ENCODE measurements at places on chromosomes 5 and 9.

DNA sequence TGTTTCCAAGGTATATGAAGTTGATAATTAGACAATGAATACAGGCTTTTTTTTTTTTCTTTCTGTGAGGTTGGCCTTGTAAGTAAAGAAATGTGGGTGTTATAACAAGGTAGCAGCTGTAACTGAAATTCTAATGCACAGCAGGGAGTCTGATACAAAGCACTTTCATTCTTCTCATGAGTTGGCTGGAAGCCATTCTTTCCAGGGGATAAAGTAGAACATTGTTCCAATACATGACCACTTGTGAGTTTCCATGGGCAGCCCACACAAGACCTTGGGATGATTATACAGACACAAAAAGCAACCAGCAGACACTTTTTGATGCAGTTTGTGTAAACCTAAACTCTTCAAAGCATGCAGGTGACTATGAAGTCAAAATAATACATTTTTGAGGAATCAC is 1785.9 kb upstream of the WWC1 start:
- no peak for DNase-seq

DNA sequence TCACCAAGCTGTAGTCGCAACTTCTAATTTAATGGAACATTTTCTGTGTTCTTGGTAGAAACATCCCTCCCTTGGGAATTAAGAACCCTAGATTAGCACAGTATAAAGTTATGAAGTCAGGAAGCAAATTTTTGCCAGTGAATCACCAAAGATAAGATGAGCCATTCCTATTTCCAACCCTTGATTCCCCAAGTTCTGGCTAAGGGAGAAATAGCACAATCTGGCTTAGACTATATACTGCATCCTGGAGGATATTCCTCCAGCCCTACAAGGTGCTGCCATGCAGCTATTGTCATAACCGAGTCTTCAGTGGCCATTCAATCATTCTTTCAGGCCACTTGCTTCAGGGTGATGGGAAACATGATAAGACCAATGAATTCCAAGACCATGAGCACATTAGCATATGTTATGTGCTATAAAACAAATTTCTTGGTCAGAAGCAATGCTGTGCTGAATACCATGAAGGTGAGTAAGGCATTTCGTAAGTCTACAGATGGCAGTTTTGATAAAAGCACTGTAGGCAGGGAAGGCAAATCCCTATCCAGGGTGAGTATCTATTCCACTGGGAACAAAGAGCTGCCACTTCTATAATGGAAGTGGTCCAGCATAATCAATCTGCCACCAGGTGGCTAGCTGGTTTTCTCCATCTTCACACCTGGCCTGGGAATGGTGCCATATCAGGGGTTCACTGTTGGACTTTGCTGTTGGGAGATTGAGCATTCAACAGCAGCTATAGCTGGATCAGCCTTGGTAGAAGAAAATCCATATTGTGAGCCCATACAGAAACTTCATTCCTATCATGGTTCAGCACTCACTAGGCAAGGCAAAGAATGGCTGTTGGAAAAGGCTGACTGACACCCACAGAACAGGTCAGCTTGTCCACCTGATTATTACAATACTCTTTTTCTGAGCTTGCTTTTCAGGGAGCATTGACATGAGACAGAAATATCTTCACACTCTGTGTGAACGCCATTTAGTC is 19.6 kb upstream of the ARL15 start:
- DNase-seq: no peak

DNA sequence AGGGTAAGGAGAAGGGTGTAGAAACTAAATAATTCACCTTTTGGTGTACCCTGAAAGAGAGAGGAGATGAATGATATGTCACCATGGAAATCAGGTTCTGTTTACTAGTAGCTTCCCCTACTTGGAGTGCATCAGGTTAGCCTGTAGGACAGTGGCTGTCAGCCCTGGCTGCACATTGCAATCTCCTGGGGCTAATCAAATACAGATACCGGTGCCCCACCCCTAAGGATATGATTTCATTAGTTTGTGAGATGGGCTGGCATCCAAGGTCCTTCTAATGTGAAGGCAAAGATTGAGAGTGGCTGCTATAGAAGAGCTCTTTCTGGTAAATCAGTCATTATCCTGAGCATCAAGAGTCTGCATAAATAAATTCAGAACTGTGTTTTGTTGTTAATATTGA is 47.2 kb downstream of the INSYN2B start:
- no peak for DNase-seq

GRCh38 chr9:8486095-8486494 is 686.5 kb upstream of the DMAC1 start:
- no peak for DNase-seq

DNA sequence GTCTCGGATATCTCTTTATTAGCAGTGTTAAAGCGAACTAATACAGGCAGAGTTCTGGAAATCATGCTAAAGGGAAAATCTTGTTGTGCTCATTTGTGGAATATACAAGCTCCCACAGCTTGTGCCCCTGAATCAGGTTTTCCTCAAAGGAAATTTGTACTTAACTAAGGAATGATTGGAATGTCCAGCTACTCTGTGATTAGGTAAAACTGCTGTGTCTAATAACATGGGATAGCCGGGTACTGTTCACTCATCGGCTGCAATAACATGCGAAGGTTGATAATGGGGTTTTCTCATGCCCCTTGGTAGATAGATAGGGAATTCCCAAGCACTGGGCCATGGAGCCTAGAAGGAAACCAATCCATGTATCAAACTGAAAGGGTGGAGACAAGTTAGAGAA is 306.7 kb downstream of the NR2F1-AS1 start:
- no peak for DNase-seq

GRCh38 chr9:101219030-101219429 is 165.8 kb downstream of the BAAT start:
- DNase-seq: no peak

GRCh38 chr5:179148703-179149170 is 88.6 kb downstream of the ZNF354C start:
- DNase-seq: no peak

DNA sequence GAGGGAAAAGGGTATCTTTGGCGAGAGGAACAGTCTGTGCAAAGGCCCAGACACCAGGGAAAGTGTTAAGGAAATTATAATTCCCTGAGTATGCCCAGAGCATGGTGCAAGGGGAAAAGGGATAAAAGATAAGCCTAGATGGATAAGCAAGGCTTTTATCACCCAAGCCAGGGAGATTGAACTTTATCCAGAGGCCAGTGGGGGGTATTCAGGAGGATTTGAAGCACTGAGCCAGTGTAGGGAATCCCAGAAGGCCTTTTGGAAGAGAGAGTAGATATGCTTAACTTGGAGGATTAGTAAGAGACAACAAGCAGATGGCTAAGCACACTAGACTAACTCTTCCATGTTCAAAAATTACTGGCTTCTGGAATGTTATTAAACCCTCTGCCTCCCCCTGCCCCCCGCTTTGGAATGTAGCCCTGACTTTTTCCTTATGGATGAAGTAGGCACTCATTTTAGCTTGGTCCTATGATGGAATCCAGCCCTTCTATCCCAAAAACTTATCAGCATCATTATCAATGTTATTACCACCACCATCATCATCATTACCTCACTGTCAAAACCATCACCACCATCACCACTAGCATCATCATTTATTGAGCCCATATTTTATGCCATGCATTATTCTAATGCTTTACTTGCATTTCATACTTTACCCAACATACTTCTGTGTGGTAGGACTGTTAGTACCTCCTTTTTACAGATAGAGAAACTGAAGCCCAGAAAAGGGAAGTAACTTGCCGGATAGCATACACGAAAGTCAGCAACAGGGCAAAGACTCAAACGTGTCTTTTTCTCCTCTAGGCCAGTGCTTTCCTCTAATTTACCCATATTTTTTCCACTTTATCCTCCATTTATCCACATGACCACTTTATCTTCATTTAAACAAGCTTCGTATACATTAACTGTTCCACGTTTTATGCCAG is 237.0 kb downstream of the PAPPA start:
- DNase-seq: no peak

DNA sequence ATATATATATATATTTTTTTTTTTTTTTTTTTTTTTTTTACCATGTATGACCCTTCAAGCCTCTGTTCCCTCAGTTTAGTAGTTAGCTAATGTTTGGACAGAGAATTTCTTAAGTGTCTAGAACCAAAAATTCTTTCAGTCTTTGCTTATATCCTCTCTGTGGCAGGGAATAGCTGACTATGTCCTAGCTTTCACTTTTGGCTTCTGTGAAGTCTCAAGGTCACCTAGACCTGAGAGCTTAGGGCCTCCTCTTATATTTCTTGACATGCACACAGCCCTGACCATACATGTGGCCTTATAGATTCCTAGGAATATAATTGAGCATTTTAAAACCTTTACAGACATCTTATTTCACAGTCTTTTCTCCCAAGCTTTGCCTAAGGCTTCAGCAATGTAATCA is 930.8 kb upstream of the CDH9 start:
- DNase-seq: no peak

GRCh38 chr5:174188295-174188694 is 142.8 kb downstream of the NSG2 start:
- DNase-seq: no peak

GRCh38 chr9:35069020-35069419 is 3.4 kb downstream of the VCP start:
- no peak for DNase-seq

DNA sequence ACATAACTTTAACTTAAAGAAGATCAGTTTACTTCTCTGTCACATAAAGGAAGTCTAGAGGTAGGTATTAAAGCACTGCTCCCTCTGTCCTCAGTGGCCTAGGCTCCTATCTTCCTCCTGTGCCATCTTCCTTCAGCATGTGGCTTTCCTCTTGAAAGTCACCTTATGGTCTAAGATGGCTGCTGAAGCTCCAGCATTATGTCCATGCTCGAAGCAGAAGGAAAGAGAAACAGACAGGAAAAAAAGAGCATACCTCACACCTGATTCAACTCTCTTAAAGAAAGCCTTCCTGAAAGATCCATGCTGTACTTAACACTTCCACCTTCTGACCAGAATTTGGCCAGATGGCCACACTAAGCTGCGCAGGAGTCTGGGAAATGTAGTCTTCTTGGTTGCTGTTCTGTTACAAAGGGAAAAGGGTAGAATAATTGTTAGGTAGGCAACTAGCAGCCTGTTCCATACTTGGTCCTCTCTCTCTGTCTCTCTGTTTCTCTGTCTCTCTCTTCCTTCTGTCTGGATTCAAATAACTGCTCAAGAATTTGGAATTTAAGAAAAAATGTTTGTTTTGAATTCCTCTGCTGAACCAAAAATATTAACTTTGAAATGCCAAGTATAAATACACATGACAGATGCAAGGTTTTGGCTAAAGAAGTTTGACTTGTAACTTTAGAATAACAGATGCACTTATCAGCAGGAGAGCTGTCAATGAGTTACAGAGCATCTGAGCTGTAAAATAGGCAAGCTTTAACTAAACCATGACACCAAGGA is 16.0 kb downstream of the TMEM174 start:
- DNase-seq: no peak

DNA sequence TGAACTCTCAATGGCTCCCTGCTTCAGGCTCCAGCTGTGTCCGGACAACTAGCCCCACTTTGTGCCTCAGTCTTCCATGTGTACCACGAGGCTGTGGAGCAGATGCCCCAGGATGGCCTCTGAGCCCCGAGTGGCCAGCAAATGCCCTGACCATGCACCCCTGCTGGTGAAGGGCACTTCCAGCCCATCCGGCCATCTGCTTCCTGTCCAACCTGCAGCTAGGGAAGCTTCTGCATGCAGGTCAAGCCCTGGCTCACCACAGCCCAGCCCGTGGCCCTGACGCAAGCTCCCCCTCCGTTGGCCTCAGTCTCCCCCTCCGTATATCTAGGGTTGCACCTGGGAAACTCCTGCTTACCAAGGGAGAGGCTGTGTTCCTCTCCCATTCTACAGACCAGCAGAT is 4.8 kb downstream of the NINJ1 start:
- DNase-seq: no peak

GRCh38 chr5:142012792-142013388 is at the start of gene GNPDA1:
Gene GNPDA1, minus strand, starts transcription at chr5:142013027. Its CDS starts 992 bp downstream, at chr5:142012035.
- DNase-seq: peak; percentile 59

DNA sequence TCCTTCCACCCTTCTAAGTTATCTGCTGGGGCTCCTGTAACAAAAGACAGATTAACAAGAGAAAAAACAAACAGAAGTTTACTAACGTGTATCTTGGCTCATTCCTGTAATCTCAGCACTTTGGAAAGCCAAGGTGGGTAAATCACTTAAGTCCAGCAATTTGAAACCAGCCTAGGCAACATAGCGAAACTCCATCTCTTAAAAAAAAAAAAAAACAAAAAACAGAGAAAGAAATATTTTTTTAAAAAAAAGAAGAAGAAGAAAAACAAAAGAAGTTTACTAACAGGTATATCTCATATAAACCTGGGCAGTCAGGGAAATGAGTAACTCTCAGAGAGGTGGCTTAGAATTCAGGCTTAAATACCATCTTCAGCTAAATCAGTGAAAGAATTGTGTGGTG is 10.3 kb upstream of the NDFIP1 start:
- no peak for DNase-seq

DNA sequence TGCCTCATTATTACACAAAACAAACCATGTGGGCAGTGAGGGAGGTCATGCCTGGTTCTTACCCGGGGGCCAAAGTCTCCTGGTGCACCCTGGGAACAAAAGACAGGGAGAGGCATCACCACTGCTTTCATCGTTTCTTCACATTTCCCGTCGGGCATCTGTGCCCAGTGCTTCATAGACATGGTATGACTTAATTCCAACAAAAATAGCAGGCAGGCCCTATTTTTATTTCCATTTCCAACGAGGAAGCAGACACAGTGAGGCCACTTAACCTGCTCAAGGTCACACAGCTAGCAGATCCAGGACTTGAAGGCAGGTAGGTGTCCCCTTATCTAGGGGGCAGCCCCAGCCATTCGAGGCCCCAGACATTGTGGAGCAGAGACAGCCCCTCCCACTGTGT is 34.6 kb upstream of the PHYKPL start:
- no peak for DNase-seq

DNA sequence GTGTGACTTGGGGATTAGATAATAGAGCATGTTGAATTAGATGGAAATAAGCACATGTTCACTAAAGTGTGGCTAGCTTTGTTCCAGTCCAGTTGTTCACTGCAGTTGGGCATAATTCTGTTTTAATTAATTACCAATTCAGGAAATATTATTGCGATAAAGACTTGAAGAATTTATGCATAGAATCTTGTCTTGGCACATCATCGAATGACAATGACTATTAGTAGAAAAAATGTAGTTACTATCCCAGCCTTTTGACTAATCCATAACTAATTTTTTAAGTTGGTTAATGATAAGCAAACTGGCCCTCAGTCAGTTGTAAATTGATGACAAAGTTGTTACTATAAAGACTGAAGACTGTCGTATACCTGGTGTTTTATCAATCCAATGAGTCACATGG is 10.5 kb downstream of the LNPEP start:
- no peak for DNase-seq

DNA sequence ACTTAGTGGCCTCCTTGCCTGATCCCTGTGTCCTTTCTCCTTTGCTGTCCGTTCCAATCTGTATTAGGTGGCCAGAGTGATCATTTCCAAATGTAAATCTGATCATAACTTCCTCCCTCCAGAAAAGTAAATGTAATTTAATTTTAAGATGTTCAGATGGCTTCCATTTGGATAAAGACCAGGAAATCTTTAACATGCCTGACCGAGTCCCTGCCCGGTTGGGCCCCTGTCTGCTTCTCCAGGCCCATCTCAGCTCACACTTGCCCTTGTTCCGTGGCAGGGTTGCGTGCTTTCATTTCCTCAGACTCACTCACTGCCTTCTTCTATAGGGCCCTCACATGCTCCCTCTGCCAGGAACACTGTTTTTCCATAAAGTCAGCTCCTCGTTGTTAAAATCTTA is 7.6 kb downstream of the MAP3K1 start:
- DNase-seq: no peak
